ENCODE measurements at places on chromosomes 7 and 10. TPM values are rescaled to one million over a fixed set of nuclear protein-coding genes. Genes with fewer than 3 reads are reported as not detected.

- H3K27me3 ChIP-seq: no peaks in the 10 kb centered on the region
- H3K4me1 ChIP-seq: peaks cover 28% of the 10 kb centered on the region
- no peak overlapping the region for H3K27ac ChIP-seq
- DNase-seq: no peak
- no peaks in the 10 kb centered on the region for H3K36me3 ChIP-seq
Measured at GRCh38 chr10:97522071-97522470, 23.3 kb downstream of the UBTD1 start.

DNA sequence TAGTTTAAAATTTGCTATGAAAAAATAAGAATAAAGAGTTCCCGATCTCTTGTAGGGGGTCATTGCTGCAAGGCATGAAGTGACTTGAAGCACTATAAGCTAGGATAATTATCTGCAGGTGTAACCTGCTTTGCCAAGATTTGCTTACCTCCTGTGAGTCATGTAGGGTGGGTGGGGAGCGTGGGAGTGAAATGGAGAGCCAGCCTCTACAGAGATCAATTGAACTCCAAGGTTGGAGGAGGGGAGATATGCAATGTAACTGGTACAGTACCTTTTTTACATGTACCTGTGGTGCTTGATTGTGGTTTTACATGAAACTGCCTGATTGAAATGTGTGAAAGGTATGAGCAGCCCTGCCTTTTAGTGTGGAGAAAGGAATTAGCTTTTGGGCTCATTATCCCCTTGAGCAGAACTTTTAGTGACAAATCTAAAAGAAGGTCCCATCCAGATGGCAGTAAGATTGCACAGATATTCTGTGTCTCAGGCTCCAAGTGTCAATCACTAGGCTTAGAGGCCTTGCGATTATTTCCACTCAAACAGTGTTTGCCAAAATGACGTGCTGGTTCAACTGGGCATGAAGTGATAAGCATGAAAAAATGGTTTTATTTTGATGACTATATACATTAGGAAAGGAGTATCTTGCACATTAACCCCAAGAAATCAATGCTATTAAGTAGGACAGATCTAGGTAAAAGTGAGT is 138.6 kb upstream of the GRB10 start:
- no peak for DNase-seq
- H3K27me3 ChIP-seq: no peaks in the 10 kb centered on the region
- no peaks in the 10 kb centered on the region for H3K4me1 ChIP-seq
- no peaks in the 10 kb centered on the region for H3K36me3 ChIP-seq
- no peak overlapping the region for H3K27ac ChIP-seq

DNA sequence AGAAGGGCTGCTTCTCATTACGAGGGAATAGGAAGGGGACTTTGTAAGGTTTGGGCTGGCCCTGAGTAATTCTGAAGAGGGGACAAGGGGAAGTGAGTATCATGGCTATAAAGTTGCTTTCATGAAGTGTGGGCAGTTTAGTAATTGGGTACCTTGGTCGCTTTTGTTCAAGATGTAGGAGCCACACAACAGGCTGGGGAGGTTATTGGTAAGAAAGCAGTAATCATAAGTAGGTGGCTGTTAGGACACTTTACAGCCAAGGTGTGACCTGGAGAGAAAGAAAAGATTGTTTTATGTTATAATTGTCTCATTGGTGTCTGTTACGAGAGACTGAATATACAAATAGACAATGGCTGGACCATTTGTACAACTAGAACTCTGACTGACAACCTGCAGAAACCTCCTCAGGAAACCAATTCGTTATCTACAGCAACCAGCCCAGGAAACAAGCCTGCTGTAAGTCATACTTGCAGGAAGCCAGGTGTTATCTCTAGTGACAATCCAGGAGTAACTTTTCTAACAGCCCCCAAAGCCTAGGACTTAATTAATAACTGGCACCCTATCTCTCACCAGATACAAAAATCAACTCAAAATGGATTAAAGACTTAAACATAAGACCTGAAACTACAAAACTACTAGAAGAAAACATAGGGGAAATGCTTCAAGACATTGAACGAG is 5.0 kb upstream of the CCM2 start:
- H3K27ac ChIP-seq: no peak overlapping the region
- DNase-seq: no peak

The LRMDA gene
- total RNA-seq: 4.5 TPM

DNA sequence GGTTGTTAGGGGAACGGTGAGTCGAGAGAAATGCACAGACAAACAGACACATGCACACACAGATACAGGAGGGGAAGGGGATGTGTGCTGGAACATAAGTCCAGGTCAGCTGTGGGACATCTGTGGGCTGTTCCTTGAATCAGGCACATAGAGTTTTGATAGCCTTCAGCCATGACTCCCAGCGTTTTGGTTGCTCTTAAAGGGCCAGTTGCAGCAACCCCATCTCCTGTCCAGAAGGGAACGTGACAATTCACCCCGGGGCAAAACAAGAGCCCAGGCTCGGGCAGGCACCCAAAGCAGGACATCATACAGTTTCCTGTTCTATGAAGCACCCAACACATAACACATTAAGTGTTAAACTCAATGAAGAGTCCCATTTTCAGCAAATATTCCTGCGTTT is 9.6 kb downstream of the INSYN2A start:
- no peaks in the 10 kb centered on the region for H3K36me3 ChIP-seq
- H3K4me3 ChIP-seq: no peak overlapping the region
- H3K4me1 ChIP-seq: no peaks in the 10 kb centered on the region
- DNase-seq: no peak
- H3K27ac ChIP-seq: no peak overlapping the region

- H3K27ac ChIP-seq: no peak overlapping the region
- no peaks in the 10 kb centered on the region for H3K4me1 ChIP-seq
- no peak overlapping the region for H3K4me3 ChIP-seq
- DNase-seq: no peak
- H3K27me3 ChIP-seq: no peaks in the 10 kb centered on the region
Measured at GRCh38 chr10:128712661-128713400, 586.6 kb upstream of the MKI67 start.

The EVX1 gene
- not detected for total RNA-seq

- H3K4me1 ChIP-seq: no peaks in the 10 kb centered on the region
- no peaks in the 10 kb centered on the region for H3K27me3 ChIP-seq
- no peak overlapping the region for H3K27ac ChIP-seq
- H3K36me3 ChIP-seq: no peaks in the 10 kb centered on the region
Measured at GRCh38 chr7:106704000-106704840, 43.3 kb upstream of the CCDC71L start.

DNA sequence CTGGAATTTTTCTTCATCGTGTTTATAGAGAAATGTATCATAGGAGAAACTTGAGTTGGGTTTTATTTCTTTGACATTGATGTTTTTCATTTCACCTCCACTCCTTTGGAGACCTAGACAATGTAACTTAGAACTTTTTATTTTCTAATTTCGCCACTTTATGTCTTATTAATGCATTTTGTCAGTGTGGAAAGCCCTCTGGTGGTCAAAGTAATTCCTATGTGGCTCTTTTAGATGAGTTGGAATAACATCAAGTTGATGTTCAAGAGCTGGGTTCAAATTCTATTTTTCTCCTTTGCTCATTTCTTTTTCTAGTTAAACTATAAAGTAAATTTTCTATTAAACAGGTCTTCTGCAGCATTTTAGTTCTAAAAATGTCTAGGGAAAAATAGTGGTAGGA is 478.6 kb downstream of the LRMDA start:
- no peak overlapping the region for H3K4me3 ChIP-seq
- no peaks in the 10 kb centered on the region for H3K36me3 ChIP-seq
- H3K27ac ChIP-seq: no peak overlapping the region
- no peaks in the 10 kb centered on the region for H3K4me1 ChIP-seq
- H3K27me3 ChIP-seq: no peaks in the 10 kb centered on the region
- DNase-seq: no peak

The DRGX gene
- total RNA-seq: not detected

- H3K27ac ChIP-seq: no peak overlapping the region
- peak; percentile 23 for DNase-seq
Measured at GRCh38 chr10:91552274-91553095, 80.4 kb downstream of the PPP1R3C start.

GRCh38 chr7:92750447-92750839 is 85.9 kb downstream of the CDK6 start:
- H3K36me3 ChIP-seq: no peaks in the 10 kb centered on the region
- H3K27ac ChIP-seq: no peak overlapping the region
- no peaks in the 10 kb centered on the region for H3K27me3 ChIP-seq
- DNase-seq: no peak
- H3K4me3 ChIP-seq: no peak overlapping the region
- no peaks in the 10 kb centered on the region for H3K4me1 ChIP-seq

GRCh38 chr7:24851786-24852185 is 94.5 kb upstream of the GSDME start:
- H3K27me3 ChIP-seq: no peaks in the 10 kb centered on the region
- peaks cover 10% of the 10 kb centered on the region for H3K36me3 ChIP-seq
- no peak overlapping the region for H3K27ac ChIP-seq
- DNase-seq: no peak

The KLF14 gene
- total RNA-seq: 0.41 TPM

GRCh38 chr7:92485267-92485892 is 7.6 kb upstream of the ERVW-1 start:
- no peak overlapping the region for H3K27ac ChIP-seq
- no peak overlapping the region for H3K4me3 ChIP-seq
- DNase-seq: no peak
- no peaks in the 10 kb centered on the region for H3K4me1 ChIP-seq
- H3K36me3 ChIP-seq: peaks cover 41% of the 10 kb centered on the region

- DNase-seq: no peak
- H3K27me3 ChIP-seq: no peaks in the 10 kb centered on the region
- no peaks in the 10 kb centered on the region for H3K36me3 ChIP-seq
- H3K27ac ChIP-seq: peak within 1 kb of the TSS; percentile 19
- peaks cover 15% of the 10 kb centered on the region for H3K4me1 ChIP-seq
Measured at GRCh38 chr10:86654411-86655172, at the start of gene OPN4. Gene OPN4, plus strand, starts transcription at chr10:86654547. Its CDS starts 237 bp downstream, at chr10:86654784.

The TMEM184A gene
- 1.3 TPM for total RNA-seq

The ITGA8 gene
- total RNA-seq: 17.4 TPM

GRCh38 chr7:101442426-101443070 is 79.9 kb downstream of the COL26A1 start:
- H3K4me3 ChIP-seq: no peak overlapping the region
- DNase-seq: no peak

- no peak overlapping the region for H3K4me3 ChIP-seq
- DNase-seq: peak; percentile 63
- no peaks in the 10 kb centered on the region for H3K27me3 ChIP-seq
- H3K27ac ChIP-seq: peak overlapping the region; percentile 11
- H3K4me1 ChIP-seq: peaks cover 67% of the 10 kb centered on the region
Measured at GRCh38 chr10:110273474-110273873, 31.2 kb downstream of the SMNDC1 start.

DNA sequence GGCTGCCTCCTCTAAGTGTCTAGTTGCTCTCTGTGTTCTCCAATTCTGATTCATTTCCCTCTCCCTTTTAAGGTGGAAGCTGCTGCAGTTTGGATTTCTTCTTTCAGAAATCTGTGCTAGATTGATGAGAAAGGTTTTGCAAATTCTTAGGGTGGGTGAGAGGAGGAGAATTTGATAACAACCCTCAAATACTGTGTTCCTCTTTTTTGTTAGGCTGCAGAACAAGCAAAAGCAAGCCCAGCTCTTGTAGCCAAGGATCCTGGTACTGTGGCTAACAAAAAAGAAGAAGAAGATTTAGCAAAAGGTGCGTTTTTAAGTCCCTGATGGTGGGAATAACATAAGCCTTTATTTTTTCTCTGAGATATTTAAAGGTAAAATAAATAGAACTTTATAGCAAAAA is 49.1 kb downstream of the STAM start:
- H3K4me1 ChIP-seq: no peaks in the 10 kb centered on the region
- no peaks in the 10 kb centered on the region for H3K27me3 ChIP-seq
- no peak for DNase-seq
- H3K4me3 ChIP-seq: no peak overlapping the region
- H3K36me3 ChIP-seq: no peaks in the 10 kb centered on the region
